ENCODE measurements at places on chromosomes 4 and X.

DNA sequence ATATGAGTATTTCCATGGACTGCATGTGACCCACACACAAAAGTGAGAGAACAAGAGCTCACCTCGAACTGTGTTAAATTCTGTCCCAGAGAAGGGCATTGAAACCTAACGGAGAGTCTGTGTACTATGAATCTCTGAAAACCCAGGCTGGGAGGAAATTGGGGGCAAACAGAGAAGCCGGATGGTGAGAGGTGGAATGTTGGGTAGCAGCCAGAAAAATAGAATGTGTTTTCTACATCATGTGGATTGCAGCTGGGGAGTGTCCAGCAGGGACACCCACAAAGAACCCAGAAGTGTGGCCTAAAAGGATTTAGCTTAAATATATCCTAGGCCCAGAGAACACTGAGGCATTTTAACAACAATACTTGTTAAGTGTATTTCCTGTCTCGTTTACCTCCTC is 38.6 kb downstream of the MND1 start:
- no peak for DNase-seq

DNA sequence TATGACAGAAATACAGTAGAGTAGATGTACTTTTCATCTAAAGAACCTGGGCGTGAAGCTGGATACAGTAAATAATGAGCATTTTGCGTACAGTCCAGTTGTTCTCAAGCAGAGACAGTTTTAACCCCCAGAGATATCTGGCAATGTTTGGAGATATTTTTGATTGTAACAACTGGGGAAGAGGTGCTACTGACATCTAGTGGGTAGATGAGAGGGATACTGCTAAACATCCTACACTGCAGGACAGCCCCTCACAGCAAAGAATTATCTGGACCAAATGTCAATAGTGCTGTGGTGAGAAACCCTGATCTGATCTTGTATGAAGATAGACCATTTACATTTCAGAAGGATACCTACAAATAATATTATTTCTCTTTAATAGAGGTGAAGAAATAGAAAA is 200.2 kb upstream of the FAM47A start:
- no peak for DNase-seq

DNA sequence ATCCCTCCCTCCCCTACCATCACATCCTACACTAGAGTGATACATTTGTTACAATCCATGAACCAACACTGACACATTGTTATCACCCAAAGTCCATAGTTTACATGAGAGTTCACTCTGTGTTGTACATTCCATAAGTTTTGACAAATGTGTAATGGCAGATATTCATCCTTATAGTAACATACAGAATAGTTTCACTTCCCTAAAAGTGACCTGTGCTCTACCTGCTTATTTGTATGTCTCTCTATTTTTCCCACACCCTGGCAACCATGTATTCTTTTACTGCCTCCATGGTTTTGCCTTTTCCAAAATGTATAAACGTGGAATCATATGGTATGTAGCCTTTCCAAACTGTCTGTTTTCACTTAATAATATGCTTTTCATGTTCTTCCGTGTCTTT is 42.2 kb upstream of the HPGD start:
- DNase-seq, result no peak

GRCh38 chr4:38069271-38069760 is 109.1 kb downstream of the PTTG2 start:
- DNase-seq, result no peak

DNA sequence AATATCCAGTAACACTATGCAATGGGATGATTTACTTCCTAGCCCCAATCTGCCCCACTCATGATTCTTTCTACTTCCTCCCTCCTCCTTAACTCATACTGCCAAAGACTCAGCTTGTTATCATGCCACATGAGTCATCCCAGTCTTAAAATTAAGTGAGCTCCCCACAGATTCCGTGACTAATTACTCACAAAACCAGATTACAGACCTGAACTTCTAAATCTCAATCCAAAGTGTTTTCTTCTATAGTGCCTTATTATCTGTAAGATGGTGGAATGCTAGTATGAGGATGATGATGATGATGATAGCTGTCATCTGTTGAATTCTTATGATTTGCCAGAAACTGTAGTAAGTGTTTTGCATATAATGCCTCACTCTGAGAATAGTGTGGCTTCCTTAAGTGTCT is 27.7 kb upstream of the GPC3 start:
- DNase-seq, result no peak

Data from stimulated activated CD4-positive, alpha-beta T cell treated with anti-CD3 and anti-CD28 coated beads, Interleukin-1b, Interleukin-23, amount 100 ng/mL, for 1 hour (primary cell).